Activated CD4-positive, alpha-beta T cell treated with anti-CD3 and anti-CD28 coated beads, Interleukin-2, amount 10 ng/mL, durations not matched to agents 7 days and 5 days (primary cell): ENCODE measurements at places on chromosomes 5 and 9.

DNA sequence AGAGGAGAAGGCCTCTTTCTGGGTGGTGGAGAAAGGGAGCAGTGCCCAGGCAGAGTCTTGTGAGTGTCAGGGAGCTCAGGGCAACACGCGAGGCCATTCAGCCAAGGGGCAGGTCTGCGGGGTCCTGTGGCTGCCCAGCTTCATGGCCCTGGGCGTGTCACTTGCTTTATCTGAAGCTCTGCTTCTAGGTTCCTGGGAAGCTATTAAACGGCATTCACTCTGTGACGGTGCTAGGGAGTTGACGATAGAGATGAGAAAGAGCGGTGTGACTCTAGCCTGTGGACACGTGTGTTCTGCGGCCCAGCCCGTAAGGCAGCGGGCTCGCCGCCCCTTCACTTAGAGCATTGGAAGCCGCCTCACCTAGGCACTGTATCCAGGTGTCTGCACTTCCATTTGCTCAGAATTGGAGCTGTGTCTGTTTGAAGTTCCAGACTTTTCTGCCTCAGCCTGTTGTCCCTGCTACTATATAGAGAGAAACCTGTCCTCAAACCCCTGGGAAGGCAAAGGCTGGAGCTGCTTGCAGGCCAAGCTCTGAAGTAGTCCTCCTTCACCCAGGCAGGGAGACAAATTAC lies 88.3 kb downstream of the PHF2 start:
- no peak for DNase-seq

- no peak for DNase-seq
Measured at GRCh38 chr5:93578813-93579691, 2.0 kb downstream of the NR2F1-AS1 start.

GRCh38 chr5:32852976-32853375 lies 141.9 kb downstream of the NPR3 start:
- no peak for DNase-seq

- DNase-seq = no peak
Measured at GRCh38 chr9:94904806-94905205, 178.3 kb downstream of the AOPEP start.

DNA sequence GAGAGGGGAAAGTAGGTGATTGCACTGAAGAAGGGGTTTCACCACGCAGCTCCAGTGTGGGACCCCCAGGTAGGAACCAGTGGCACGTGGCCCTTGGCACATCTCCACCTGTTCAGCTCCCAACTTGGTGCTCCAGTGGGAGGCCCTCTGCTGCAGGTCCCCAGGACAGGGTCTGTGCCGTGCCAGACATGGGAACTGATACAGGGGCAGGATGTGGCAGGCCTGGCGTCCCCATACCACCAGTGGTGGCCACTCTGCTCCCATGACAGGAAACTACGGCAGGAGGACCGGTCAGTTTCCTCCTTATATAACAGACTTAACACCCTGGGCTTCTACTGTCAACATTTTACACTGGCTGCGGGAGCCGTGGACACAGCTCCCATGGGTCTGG lies 67.3 kb downstream of the PSMB7 start:
- no peak for DNase-seq
